ENCODE measurements at places on chromosomes 2 and 18.
A peak's percentile ranks its signal among the peaks of the same experiment; 100 is the strongest.

GRCh38 chr18:33735428-33735827 lies 157.4 kb downstream of the ASXL3 start:
- no peak for DNase-seq

GRCh38 chr18:50748243-50749229 lies 71.3 kb downstream of the MRO start:
- DNase-seq, result no peak

DNA sequence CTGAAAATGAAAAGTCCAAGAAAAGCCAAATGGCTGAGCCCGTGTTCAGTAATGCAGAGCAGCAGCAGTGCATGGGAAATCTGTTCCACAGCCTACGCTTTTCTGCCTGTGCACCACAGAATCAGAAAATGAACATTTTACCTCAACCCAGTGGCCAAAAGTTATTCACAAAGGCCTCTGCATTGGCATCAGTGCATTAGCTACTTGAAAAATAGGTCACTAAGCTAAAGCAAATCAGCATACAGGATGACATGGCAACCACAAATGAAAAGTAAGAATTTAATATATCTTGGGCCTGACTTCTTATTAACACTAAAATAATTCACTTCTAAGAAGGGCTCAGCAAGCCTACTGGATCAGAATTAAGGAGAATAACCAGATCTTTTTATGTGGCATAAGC lies 1145.3 kb upstream of the CHAC2 start:
- DNase-seq, result no peak

GRCh38 chr18:57073501-57074187 lies 73.2 kb upstream of the BOD1L2 start:
- DNase-seq, result no peak

DNA sequence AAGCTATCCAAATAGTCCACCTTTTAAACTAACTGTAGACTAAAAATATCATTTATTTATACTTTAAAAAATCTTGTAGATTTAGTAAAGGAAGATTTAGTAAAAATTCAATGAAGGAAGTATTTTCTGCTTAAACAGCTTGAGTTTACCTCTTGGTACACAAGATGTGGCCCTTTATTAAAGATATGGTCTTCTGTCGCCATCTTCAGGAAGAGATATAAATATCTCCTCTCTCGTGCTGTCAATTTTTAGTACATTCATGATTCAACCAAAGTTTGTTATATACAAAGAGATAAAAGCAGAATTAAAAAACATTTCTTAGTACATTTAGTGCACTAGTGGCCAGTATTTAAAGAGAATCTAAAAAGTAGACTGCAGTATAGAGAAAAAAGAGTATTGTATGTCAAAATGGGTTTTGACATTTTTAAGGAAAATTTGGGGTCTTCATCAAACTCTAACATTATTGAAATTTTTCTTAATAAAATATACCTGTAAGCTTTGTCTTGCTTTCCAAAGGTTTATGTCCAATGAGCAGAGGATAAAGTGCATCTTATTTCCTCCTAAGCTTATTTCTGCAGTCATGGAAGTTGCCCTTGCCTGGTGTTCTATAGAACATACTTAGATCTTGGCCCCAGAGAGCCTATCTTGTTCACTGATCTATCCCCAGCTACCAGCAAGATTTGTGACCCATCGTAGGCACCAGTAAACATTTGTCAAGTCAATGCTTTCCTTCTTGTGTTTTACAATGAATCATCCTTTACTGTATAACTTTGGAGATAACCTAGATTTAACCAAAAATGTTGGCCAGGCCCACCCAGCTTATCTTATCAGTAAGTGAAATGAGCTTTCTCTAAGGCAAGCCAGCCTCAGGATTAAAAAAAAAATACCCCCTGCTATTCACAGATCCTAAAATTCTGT lies 18.5 kb upstream of the EML6 start:
- peak; percentile 47 for DNase-seq

GRCh38 chr2:68365087-68365486 lies at the start of gene PLEK:
TSS of gene PLEK (plus strand) at chr2:68365282. CDS start at chr2:68365352, 70 bp downstream.
- DNase-seq, result no peak

GRCh38 chr2:85709401-85709811 lies 15.2 kb downstream of the GNLY start:
- DNase-seq, result no peak

- no peak for DNase-seq
These were observed 2.0 kb upstream of the THUMPD2 start for GRCh38 chr2:39780825-39781600.

- DNase-seq, result no peak
These were observed 52.8 kb downstream of the IKZF2 start for GRCh38 chr2:213098612-213099011.

Measured in COLO829 (cell line).